ENCODE measurements at places on chromosomes 1 and 21.
A peak's percentile ranks its signal among the peaks of the same experiment; 100 is the strongest.

- DNase-seq, result no peak
Observed at GRCh38 chr21:44306936-44307704, 7.3 kb downstream of the PFKL start.

GRCh38 chr1:173161510-173162221 lies 45.5 kb downstream of the TNFSF4 start:
- DNase-seq, result no peak

- DNase-seq, result no peak
Observed at GRCh38 chr1:55150880-55151588, 64.1 kb downstream of the USP24 start.

- DNase-seq, result peak; percentile 13
Observed at GRCh38 chr1:112803906-112804762, 89.0 kb upstream of the PPM1J start.

DNA sequence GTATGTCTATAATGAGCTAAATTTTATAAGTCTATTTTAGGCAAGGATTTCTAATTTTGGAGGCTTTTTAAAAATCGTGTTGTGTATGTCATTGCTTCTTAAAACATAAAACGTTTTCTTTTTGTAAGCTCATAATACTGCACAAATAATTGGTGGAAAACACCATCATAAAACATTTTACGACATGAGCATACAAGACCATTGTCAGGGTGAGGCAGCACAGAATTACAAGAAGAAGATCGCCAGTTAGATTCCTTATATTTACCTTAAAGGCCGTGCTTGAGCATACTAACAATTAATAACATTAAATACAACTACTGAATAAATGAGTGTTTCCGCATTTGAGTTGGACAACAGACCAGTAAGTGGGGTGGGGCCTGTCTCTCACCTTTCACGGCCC lies 19.1 kb upstream of the LMX1A start:
- DNase-seq, result no peak
